ENCODE measurements at places on chromosomes 3 and 15. TPM values are rescaled to one million over a fixed set of nuclear protein-coding genes. Genes with fewer than 3 reads are reported as not detected.

The PLCH1 gene
- total RNA-seq = 17.8 TPM

The ANKUB1 gene
- not detected for total RNA-seq

The CFAP100 gene
- total RNA-seq = 0.44 TPM

The GASK1A gene
- 5.3 TPM for total RNA-seq

The CADPS gene
- total RNA-seq = 5.4 TPM

The IL5RA gene
- not detected for total RNA-seq

The ITPKA gene
- 0.77 TPM for total RNA-seq

The ROPN1 gene
- total RNA-seq = not detected

The GABRB3 gene
- 98.2 TPM for total RNA-seq

The GP9 gene
- not detected for total RNA-seq

The ALDH1L1 gene
- 0.90 TPM for total RNA-seq

The WDR49 gene
- total RNA-seq = 0.90 TPM

The LPCAT4 gene
- total RNA-seq = 62.2 TPM

The HAUS2 gene
- total RNA-seq = 42.5 TPM

The PCLAF gene
- 74.5 TPM for total RNA-seq

The CCRL2 gene
- total RNA-seq = not detected

The BUB1B gene
- total RNA-seq = 83.2 TPM

The GPR62 gene
- total RNA-seq = 0.33 TPM

The WHAMM gene
- 3.7 TPM for total RNA-seq

The PLOD2 gene
- 17.9 TPM for total RNA-seq

The SPESP1 gene
- not detected for total RNA-seq

The IFT57 gene
- 21.4 TPM for total RNA-seq

The SUCLG2 gene
- total RNA-seq = 38.1 TPM

The PLAAT1 gene
- total RNA-seq = 5.6 TPM

The SLC2A2 gene
- total RNA-seq = not detected

The NXPE3 gene
- 16.6 TPM for total RNA-seq

The SLCO2A1 gene
- total RNA-seq = 0.98 TPM

The AHSG gene
- not detected for total RNA-seq

The MME gene
- 14.6 TPM for total RNA-seq

The FEZF2 gene
- total RNA-seq = 0.11 TPM

The THOC7 gene
- 71.4 TPM for total RNA-seq
